GM23248 (cell line): ENCODE measurements at places on chromosomes 1 and 21.
A peak's percentile ranks its signal among the peaks of the same experiment; 100 is the strongest.

GRCh38 chr1:20166051-20166450, 19.8 kb upstream of the UBXN10 start:
- peak; percentile 56 for DNase-seq

DNA sequence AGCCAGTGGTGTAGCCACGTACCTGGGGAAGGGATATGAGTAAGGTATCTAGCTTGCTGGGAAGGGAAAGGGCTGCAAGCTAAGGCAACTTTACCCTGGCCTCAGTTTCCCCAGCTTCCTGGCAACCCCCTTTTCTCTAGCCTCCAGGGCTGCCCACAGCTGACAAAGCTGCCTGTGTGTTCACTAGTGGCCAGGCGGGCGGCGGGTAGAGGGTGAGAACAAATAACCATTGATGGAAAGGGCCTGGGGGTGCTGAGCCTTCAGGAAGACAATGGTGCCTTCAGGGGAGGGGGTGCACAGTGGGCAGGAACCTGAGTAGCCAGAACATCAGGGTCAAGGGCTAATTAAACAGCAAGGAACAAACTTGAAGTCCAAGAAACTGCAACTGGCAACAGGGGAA, 6.1 kb downstream of the CERS2 start:
- no peak for DNase-seq

DNA sequence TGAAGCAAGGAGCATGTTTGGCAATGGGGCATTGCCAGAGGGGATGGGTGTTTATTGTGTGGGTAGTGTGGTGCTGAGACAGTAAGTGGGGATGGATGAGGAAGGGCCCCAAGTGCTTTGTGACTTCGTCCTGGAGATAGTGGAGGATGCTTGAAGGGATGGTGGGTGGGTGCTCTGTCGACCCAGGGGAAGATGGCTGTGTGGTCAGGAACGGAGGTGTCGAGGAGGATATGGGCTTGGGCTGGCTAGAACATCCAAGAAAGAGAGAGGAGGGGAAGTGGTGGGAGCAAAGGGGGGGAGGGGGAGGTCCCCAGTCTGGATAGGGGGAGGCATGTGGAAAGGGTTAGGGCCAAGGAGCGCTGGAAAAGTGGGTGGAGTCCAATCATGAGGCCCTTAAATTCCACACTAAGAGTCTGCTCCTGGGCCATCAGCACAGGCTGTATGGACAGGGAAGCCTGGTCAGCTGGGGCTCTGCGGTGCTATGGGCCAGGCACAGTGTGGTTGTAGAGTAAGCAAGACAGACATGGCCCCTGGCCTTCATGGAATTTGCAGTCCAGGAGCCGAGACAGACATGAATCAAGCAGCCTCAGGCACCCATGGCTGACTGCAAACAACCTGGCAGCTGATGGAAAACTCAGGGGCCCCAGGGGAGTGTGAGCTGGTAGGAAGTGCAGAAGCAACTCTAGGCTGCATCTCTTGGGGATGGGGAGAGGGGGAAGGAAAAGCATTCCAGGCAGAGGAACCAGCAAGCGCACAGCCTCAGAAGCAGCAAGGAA, 36.3 kb downstream of the EDN2 start:
- DNase-seq: peak; percentile 48

DNA sequence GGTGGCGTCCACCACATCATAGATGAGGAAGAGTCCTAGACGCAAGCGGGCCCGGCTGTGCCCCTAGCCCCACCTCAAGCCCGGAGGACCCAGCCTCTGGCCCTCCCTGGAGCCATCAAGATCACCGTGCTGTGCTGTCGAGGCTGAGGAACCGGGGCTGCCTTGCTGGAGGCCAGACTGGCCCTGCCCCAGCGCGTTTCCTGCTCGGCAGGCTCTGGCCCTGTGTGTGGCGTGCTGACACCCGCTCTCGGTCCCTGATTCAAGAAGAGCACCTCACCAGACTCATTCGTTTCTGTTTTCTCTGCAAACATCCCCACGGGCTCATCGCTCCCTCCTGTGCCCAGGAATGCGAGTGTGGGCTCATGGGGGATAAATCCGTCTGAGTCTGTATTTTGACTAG, 51.1 kb downstream of the GLIS1 start:
- no peak for DNase-seq

DNA sequence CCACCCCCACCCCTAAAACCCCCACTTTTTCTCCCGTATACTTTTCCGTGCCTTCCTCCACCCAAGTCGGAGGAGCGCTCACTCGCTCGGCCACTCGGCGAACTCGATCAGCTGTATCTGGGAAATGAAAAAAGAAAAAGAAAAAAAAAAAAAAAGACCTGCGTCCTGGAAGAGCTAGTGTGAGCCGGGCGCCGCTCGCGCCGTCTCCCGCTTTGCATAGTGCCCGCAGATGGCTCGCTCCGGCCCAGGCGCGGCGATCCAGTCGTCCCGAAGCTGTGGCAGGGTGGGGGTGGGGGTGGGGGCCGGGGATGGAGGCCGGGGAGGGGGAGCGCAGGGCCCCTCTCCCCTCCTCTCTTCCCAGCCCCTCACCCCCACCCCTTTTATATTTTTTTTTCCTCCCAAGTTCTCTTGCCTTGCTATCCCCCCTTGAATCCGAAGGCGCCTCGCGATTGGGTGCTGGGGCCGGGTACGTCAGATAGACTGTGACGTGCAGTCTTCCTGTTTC, 299 bp upstream of the PROX1 start:
- peak; percentile 68 for DNase-seq

DNA sequence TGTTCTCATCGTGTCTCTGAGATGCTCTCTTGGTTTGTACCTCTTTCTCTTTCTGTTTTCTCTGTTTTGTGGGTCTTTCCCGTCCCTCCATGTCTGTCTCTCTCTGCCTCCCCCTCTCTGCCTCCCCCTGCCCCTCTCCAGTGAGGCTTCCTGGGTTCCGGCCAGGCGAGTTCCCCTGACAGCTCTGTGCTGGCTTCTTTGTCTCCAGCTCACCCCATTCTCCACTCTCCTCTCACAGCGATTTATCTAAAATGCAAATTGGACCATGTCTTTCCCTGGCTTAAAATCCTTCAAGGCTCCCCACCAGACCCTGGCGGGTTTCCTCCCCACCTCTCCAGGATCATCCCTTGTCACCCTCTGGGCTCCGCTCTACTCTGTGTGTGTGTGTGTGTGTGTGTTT, 202.4 kb upstream of the POU3F1 start:
- DNase-seq: no peak

- no peak for DNase-seq
Measured at GRCh38 chr1:61828805-61829204, 86.5 kb downstream of the PATJ start.

- peak; percentile 29 for DNase-seq
Measured at GRCh38 chr1:174968750-174969244, 30.9 kb upstream of the CACYBP start.
